ENCODE measurements at places on chromosomes 12 and 14.

DNA sequence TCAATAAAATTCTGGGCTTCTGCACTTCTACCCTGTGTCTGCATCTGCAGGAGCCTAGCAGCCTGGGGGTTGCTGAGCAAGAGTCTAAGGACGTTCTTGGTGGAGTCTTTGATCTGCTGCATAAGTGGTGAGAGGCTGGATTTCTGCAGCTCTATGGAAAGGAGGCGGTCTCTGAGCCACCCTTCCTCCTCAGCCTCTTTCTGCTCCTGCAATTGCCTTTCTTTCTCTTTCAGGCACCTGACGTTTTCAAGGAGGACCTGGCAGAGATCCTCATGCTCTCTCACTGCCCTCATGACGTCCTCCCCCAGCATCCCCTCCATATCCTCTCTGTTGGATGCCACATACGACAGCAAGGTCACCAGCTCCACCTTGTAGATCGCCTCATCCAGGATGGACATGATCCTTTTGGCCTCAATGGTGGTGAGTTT is 13.6 kb upstream of the TPCN1 start:
- DNase-seq: no peak

- DNase-seq: no peak
Observed at GRCh38 chr14:63237791-63238190, 33.5 kb downstream of the RHOJ start.

DNA sequence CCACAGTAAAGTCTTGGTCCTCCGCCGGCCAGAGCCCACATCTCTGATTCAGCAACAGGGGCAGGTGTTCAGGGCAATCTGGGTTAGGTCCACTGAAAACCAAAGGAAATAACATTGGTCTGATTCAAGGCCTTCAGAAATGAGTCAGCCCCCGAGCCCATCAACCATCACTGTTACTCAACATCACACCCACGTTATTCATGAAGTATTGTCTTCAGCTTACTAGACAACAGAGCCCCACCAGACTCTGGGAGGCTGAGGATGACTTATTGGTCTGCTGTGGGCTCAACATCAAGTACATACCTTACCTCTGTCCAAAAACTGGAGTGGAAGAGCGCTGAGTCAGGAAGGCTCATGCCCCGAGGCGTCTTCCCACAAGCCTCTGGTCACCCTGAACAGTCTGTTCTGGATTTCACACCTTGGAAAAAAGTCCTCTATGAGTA is 97.5 kb downstream of the ZFP36L1 start:
- no peak for DNase-seq

DNA sequence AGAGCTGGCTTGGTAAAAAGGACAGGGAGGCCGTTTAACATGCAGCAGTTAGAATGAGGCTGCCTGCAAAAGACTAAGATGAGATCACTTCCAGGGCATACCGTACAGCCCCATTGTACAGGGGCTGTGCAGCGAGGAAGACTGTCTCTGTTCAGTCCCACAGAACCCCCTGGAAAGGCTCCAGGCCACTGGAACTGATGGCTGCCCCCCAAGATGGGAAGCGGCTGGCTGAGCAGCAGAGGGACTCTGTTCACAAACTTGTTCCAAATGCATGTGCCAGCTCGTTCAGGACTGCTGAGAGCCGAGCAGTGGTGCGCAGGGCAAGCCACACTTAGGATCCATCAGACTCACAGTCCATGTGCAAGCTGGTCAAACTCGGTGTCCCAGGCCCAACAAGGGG is 82.9 kb downstream of the CHGA start:
- no peak for DNase-seq

DNA sequence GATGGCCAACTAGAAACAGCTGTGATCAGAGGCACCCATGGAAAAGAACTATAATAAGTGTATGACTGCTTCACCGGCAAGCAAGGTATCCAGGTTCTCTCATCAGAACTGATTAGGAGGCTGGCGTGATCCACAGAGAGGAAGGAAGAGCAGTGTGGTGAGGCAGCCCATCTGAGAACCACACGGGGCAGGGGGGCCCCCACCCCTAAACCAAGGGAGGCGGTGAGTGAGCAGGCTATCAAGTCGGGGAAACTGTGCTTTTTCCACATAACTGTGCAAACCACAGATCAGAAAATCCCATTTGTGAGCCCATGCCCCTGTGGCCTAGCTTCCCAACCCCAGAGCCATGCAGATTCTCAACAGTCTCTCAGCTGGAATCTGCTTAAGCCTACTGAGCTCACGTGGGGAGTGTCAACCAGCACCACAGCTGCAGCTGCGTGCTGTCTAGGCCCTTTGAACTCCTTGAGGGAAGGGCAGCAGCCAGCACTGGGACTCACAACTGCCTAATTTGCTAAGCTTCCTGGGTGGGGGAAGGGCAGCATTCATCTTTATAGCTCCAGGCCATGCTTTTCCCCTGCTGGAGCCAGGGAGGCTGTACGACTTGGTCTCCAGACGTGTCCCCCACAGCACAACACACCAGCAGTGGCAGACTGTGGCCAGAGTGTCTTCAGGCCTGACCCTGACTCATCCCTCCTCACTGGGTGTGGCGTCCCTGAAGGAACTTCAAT is 444.4 kb upstream of the ATP2B1 start:
- DNase-seq: no peak

- DNase-seq: no peak
Observed at GRCh38 chr14:53458368-53458814, 305.3 kb upstream of the DDHD1 start.

- no peak for DNase-seq
Observed at GRCh38 chr12:4775936-4776335, 55.7 kb downstream of the GALNT8 start.

- DNase-seq: no peak
Observed at GRCh38 chr12:75970310-75970709, 61.3 kb downstream of the PHLDA1 start.

- no peak for DNase-seq
Observed at GRCh38 chr12:118150625-118151024, 14.7 kb downstream of the PEBP1 start.

- DNase-seq: no peak
Observed at GRCh38 chr14:103519837-103520212, 2.8 kb downstream of the CKB start.

- DNase-seq: peak; percentile 47
Observed at GRCh38 chr12:65728848-65729793, 95.2 kb upstream of the HMGA2 start.

DNA sequence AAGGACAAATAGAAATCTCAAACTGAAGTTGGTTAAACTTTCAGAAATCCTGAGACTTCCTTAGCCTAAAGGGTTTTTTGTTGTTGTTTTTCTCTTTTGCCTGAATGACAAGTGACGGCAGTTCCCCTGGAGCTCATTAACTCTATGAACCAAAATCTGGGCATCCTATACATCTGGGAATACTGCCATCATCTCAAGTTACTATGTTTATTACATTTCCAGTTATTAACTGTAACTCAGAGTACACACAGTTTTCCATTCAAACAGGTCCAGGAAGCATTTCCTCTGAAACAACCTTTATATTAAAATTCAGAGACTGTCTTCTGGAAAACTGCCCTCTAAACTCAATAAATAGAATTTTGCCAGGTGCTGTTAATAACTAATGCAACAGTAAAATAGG is 55.6 kb upstream of the CDKL1 start:
- DNase-seq: no peak

DNA sequence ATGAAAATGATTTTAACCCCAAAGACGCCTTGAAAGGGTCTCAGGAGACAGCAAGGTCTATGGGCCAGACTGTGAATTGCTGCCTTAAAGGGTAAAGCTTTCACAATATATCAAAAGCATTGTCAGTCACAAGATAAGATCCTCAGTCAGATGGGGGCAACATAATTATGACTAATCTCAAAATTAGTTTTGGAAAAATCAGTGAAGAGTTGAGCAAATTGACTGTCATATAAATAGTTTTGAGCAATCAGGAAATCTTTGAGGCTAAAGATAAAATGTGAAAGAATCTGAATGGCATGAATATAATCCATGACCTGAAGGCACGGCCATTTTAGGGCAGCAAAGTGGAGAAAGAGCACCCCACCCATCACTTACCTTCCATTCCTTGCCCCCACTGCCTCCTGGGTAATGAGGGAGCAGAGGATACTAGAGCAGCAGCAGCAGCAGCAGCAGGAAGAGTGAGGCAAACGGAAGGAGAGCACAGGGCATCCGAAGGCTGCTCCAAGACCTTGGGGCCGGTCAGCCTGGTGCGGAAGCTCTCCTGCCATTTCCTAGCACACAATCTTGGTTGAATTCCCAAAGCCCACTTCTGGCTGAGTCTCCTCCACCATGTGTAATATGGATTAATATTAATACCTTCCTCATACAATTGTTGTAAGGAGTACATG is 7.0 kb downstream of the STON2 start:
- no peak for DNase-seq

DNA sequence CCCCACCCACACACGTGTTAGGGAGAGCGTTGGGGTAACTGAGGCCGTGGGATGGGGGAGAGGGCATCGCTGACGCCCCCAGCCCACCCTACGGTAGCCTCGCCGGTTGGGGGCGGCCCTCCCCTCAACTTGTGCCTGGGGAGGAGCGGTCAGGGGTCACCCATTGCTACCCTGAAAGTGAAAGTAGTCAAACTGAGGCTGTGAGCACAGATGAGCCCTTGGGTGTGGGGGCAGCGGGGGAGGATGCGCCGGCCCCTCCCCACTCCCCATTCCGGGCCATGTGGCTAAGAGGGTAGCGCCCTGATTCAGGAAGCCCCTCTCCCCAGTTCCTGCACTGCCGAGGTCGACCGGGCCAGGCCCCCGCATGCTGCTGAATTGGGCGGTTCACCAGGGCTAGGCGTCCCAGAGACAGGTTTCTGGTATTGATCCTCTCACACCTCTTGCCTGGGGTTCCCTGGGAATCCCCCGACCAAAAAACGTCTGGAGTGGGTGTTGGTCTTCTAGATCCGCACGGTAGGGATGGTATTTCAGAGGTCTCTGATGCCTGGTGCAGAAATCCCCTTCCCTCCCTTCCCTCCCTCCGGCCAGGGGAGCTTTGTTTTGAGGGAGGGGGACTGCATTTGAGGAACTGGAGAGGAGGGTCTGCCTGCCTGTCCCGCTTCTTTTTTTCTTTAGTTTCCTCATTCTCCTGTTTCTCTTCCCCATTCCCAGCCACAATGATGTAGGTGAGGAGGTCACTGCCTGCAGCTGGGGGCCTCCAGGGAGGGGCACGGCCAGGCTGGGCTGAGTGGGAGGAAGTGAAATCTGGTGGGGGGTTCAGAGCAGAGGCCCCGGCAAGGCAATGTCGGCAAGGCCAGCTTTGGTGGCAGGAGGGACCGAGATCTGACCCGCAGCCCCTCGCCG is 1.0 kb downstream of the SH2B3 start:
- DNase-seq: no peak

- no peak for DNase-seq
Observed at GRCh38 chr12:80707126-80707829, at the start of gene MYF6. Gene MYF6 (plus strand): TSS chr12:80707634. CDS start chr12:80707720, 86 bp downstream.

GRCh38 chr12:123050331-123050831 is 69.9 kb downstream of the ARL6IP4 start:
- DNase-seq: no peak

DNA sequence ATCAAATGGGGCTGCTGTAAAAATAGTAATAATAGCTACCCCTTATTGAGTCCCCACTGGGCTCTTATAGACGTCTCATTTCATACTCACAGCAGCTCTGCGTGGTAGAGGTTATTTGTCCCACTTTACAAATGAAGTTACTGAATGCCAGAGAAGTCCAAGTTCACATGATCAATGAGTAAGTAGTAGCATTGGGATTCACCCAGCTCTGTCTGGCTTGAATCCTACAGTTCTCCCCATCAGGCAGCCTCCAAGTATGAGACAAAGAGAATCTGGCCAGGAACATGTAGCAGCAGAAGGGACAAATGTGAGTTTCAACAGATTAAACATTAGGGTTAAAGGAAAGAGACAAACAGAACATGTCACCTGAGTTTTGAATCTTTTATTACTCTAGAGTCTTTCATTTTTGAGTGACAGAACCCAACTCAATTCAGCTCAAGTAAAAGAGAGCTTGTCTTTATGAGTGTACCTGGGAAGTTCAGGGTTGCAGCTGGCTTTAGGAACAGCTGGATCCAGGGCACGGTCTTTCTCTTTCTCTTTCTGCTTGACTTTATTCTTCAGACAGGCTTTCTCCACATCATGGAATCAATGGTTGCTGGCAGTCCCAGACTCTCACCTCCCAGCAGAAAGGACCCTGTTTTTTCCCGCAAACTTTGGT is 64.1 kb upstream of the JDP2 start:
- DNase-seq: no peak

GRCh38 chr12:16612647-16613046 is 6.7 kb upstream of the LMO3 start:
- no peak for DNase-seq

GRCh38 chr12:110913119-110914056 is 7.0 kb downstream of the MYL2 start:
- DNase-seq: no peak

- no peak for DNase-seq
Observed at GRCh38 chr14:64932231-64932630, 10.3 kb downstream of the GPX2 start.

- no peak for DNase-seq
Observed at GRCh38 chr14:96660123-96660522, 137.1 kb upstream of the VRK1 start.

GRCh38 chr14:105068818-105069217 is 3.6 kb upstream of the GPR132 start:
- no peak for DNase-seq

- no peak for DNase-seq
Observed at GRCh38 chr14:29264865-29265264, 498.3 kb downstream of the FOXG1 start.

DNA sequence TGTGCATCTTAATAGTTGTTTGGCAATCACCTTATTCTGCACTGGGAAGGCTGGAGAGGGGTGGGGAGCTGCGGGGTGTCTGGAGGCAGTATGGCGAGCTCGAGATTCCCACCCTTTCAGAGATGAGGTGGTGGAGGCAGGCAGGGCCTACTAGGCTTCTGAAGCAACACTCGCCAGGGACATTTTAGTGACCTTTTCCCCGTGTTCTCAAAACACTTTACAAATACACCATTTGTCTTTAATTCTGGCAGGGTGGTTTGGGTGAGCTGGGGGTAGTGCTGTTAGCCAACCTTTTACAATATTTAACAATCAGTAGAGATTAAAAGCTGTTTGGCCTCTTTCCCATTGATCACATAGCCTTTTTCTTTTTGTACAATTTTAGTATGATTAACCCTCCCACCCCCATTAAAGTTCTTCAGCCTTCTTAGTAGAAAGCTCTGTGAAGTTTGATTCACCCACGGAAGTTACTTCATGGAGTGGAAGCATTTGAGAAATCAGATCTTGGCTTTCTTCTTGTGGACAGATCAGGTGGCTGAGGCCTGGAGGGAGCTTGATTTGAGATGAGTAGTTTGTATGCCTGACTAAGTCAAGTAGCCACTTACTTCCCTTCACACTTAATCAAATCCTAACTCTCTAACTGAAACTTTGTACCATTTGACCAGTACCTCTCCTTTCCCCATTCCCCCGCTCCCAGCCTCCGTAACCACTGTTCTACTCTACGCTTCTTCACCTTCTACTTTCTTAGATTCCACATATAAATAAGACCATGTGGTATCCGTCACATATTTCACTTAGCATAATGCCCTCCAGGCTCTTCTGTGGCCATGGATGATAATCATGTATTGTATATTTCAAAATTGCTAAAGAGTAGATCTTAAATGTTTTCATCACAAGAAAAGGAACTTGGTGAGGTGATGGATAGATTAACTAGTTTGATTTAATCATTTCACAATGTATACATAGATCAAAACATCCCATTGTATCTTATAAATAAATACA is 41.0 kb downstream of the TRAF3 start:
- DNase-seq: no peak

GRCh38 chr12:644818-645552 is 18.3 kb downstream of the NINJ2 start:
- DNase-seq: no peak

Measured in D341Med (cell line).